ENCODE measurements at places on chromosomes 5 and 9.

- DNase-seq = peak; percentile 9
Observed at GRCh38 chr9:95092262-95093072, 225.0 kb downstream of the FANCC start.

- DNase-seq = no peak
Observed at GRCh38 chr5:177389241-177390169, 5.3 kb downstream of the SLC34A1 start.

- DNase-seq = no peak
Observed at GRCh38 chr5:127906562-127907204, 176.9 kb upstream of the SLC12A2 start.

- no peak for DNase-seq
Observed at GRCh38 chr9:90540734-90541133, 101.9 kb downstream of the DIRAS2 start.

DNA sequence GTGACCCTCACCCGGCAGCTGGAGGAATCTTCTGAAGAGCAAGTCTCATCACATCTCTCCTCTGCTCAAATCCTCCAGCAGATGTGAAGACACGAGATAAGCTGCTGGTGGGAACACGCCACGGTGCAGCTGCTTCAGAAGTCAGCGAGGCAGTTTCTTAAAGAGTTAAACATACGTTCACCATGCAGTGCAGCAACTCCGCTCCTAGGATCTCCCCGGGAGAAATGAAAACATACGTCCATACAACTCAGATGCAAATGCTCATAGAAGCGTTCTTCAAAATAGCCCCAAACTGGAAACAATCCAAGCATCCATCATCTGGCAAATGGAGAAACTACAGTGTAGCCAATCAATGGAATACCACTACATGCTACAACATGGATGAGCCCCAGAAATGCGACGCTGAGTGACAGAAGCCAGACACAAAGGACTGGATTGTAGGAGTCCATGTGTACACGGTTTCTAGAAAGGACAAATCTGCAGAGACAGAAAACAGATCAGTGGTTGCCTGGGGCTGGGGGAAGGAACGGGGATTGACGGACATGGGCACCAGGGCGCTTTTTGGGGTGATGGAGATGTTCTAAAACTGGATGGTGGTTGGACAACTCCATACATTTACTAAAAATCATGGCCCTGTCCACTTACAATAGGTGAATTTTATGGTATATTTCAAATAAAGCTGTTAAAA lies 150.6 kb downstream of the COL23A1 start:
- DNase-seq = no peak

DNA sequence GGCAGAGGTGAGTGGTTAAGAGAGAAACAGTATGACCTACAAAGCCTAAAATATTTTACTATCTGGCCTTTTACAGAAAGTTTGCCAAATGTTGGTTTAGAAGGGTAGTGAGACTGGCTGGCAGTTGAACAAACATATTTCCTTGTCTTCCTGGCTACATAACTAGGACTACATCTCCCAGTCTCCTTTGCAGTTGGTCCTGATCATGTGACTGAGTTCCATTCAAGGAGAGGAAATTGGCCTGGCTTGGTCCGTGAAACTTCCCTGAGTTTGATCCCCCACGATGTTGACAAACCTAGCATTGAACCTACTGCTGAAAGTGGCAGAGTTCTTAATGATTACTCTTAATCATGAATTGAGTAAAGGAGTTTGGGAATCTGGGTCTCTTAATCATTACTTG lies 280.8 kb downstream of the SLIT3 start:
- DNase-seq = no peak

- no peak for DNase-seq
Observed at GRCh38 chr5:73901043-73901442, 275.0 kb downstream of the ARHGEF28 start.

- no peak for DNase-seq
Observed at GRCh38 chr5:93600409-93601070, 17.5 kb downstream of the NR2F1 start.

DNA sequence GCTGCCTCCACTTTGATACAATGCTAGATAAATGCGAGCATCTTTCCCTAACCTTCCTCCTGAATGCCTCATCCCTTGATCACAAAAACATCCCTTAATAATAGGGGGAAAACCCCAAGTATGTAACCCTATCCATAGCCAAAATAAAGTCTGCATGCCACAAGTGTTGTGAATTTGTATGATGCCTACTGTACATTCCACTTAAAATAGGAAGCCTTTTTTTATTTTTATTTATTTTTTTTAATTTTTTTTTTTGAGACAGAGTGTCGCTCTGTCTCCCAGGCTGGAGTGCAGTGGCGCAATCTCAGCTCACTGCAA lies 207.0 kb downstream of the AOPEP start:
- no peak for DNase-seq

DNA sequence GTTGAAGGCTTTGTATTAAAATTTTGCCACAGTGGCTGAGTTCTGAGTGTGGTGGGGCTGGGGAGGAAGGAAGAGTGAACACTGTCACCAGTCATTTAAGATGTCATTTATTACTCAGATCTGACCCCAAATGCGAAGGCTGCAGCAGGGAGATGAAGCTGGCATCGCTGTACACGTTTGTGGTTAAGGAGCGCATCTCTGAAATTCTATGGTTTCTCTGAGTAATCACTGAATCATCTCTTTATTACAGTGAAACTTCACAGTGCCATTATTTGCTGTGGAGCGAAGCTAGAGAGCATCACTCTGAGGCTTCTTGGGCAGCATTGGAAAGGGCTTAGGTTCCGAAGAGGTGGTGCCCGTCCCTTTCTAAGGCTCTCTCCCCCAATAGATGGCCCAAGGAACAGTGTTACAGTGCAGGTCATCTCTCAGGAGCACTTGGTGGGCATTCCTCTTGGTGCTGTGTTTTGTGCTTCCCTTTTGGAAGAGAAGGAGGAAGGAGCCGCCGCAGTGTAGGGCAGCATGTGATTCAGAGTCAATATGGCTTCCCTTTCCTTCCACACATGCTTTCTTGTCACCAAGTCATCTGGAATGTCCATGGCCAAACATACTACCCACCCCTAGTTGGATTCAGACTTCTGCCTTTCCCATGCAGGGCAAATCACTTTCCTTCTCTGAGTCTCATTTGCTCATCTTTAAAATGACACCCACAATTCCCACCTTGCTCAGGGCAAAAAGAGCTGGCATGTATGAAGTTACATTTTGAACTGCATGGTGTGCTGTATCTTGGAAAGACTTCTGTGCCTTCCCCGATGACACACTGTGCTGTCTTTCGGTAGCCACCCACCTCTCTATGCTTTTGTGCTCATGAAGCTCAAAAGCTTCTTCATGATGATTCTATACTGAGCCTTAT lies 9.3 kb upstream of the TEX48 start:
- no peak for DNase-seq
